ENCODE measurements at places on chromosomes 2 and 18.

DNA sequence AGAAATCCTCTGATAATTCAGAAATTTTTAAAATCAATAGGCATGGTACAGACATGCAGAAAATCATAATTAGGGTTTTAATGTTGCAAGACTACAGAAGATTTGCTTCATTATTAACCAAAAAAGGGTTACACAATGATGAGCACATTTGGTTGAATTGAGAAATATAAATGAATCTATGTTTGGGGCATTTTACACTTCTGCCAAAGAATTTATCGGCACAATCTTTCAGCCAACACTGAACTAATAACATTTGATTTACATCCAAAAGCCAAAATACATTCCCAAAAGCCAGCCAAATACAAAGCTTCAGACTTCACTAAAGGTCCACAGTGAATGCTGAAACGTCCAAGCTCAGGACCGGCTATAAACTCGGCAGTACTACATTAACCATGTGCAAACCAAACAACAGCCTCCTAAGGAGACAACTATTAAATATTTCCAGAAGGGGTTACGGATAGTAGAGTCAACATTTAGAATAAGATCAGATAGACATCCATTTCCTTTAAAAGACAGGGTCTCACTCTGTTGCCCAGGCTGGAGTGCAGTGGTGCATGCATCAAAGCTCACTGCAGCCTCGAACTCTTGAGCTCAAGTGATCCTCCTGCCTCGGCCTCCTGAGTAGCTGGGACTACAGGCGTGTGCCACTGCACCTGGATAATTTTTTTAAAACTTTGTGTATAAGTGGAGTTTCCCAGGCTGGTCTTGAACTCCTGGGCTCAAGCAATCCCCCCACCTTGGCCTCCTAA lies 29.4 kb downstream of the SPRED2 start:
- DNase-seq: no peak

DNA sequence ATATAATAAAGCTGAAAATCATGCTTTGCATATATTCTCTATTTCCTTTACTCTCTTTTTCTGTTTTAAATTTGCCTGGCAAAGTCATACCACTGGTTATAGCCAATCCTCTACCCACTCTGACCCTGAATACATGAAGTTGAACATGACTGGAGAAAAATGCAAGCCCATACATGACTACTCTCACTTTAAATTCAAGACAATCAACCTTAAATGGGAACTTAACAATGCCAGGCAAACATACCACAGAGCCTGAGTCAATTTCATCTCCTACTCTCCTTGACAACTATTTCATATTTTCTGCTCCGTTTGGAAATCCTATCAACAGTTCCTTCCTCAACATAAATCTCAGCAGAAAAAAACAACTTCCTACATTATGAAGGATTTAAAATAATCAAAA lies 22.6 kb downstream of the RAD51AP2 start:
- no peak for DNase-seq

- no peak for DNase-seq
Observed at GRCh38 chr2:41966431-41966893, 81.4 kb upstream of the PKDCC start.

GRCh38 chr2:147051814-147052213 lies 793.0 kb upstream of the ACVR2A start:
- DNase-seq: no peak

GRCh38 chr2:48588745-48589144 lies 28.9 kb upstream of the GTF2A1L start:
- DNase-seq: no peak

DNA sequence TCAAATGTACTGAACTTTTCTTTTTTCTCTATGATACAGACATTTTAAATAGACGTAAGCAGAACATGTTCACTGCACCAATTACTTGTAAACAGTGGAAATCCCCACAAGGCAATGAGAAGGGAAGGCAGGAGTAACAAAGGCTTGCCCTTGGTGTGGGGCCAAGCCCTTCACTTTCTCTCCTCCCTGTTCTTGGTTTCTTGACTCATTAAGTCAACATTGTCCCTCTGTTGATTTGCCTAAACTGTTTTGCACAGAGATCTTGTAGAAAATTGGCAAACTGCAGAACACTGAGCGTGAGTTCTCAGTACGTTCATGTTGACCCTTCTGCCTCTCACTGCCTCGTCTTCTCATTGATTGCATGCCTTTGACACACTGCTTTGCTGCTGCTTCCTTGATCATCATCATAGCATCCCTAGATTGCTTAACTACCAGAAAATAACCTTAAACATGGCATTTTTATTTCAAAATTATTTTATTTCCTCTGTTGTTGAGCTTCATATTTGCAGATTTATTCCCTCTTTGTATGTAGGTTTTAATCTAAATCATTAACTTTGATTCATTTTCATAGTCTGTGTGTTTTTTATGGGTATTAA lies 257.7 kb downstream of the PTGR3 start:
- DNase-seq: no peak

- no peak for DNase-seq
Observed at GRCh38 chr2:2012505-2012904, 268.2 kb upstream of the PXDN start.

- DNase-seq: no peak
Observed at GRCh38 chr2:149420053-149420963, 89.9 kb downstream of the LYPD6 start.

DNA sequence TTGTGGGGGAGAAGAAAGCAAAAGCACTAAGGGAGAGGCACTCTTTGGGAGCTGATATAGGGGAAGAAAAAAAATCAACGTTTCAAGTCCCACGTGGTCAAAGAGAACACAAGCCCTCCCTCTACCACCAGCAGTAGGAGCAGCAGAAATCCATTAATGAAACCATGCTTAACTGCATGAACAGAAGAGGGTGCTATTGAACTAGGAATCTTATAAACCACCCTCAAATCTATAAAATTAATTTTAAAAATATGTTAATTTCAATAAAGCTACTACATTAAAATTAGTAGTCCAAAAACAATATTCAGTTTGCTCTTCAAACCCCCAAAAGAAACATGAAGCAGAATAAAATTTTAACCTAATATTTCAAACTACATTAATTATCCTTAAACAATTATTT lies 147.8 kb downstream of the TMEM18 start:
- no peak for DNase-seq

DNA sequence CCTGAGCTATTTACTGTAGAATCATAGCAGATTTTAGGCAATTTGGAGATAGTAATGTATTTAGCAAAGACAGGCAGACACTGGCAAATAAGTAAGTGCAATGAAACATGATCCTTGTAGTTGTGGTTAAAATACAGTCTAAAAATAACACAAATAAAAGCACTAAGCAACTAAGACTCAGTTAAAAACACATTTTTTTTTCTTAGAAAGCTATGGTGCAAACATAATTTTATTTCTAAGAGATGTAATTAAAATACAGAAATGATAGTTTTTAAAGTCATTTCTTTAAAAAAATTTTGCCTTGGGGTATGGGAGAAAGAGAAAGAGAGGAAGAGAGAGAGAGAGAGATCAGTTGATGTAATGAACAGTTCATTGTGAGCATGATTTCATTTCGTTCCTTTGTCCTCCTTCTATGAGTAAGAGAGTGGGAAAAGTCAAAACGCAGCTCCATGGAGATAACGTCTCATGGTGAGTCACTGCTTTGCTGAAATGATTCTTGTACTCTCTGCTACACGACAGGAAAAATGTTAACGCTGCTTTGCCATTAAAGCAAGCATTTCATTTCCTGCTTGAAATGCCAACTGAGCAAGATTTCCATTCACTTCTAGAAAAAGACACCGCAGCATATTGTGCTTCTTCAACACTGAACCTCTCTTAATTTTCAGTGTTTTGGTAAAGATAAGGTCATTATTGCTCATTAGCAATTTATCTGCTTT lies 61.3 kb upstream of the PGAP1 start:
- no peak for DNase-seq

DNA sequence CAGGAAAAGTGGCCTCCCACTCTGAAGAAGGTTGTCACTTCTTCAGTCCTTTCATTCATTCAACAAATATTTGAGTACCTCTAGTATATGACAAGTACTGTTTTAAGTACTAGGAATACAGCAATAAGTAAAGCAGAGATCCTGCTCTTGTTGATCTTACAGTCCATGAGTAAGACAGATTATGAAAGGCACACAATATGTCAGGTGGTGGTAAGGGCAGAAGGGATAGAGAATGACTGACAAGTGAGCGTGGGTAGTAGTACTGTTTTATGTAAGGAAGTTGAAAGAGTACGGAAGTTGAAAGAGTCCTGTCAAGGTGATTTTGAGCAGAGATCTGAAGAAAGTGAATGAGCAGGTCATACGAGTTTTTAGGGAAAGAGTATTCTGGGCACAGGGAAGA lies 111.3 kb downstream of the GALNT1 start:
- no peak for DNase-seq

GRCh38 chr2:50769406-50770181 lies 262.3 kb downstream of the NRXN1 start:
- no peak for DNase-seq

GRCh38 chr2:44429034-44429433 lies 67.3 kb downstream of the CAMKMT start:
- DNase-seq: no peak

- DNase-seq: no peak
Observed at GRCh38 chr2:137467246-137467862, 496.9 kb upstream of the HNMT start.

- DNase-seq: no peak
Observed at GRCh38 chr2:136183097-136183496, 65.1 kb upstream of the CXCR4 start.

GRCh38 chr2:135198481-135198880 lies 146.4 kb downstream of the RAB3GAP1 start:
- no peak for DNase-seq

- no peak for DNase-seq
Observed at GRCh38 chr18:45008694-45009413, 328.2 kb downstream of the SETBP1 start.

DNA sequence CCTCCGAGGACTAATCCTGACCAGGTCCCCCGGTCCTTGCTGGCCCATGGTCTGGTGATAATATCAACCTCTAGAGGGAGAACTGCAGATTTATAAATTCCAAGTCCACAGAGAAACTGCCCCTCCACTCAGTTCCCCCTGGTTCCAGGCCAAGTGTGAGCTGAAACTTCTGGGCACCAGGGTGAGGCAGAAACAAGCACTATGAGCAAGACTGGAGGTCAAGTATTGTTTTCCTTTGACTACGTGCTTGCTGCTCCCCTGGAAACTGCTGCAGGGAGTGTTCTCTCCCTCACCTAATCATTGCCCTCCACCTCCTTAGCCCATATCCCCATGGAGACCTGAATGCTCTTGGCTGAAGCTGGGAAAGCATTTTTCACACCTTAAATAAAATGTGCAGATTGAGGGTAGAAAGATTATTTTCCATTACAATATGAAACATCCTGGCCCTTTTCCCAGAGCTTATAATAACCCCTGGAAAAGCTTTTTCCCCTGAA lies 135.2 kb downstream of the RDH14 start:
- DNase-seq: no peak

- no peak for DNase-seq
Observed at GRCh38 chr18:577643-578375, 2.4 kb upstream of the CETN1 start.

DNA sequence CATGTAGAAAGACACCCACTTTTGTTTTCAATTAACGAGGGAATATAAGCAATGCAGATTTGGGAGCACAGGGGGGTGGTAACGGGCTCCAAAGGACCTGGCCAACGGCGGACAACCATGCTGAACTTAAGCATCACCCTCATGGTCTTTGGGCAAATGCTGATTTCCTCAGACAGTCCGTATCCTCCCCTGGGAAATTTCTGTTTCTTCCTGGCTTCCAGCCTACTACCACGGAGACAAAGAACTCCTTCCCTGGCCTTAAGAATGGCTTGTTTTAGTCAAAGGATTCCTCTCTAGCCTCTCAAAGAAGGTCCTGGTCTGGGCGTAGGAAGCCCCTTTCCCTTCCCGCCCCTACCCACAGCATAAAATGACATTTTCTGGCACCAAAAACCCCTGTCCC lies 34.3 kb downstream of the EN1 start:
- no peak for DNase-seq

DNA sequence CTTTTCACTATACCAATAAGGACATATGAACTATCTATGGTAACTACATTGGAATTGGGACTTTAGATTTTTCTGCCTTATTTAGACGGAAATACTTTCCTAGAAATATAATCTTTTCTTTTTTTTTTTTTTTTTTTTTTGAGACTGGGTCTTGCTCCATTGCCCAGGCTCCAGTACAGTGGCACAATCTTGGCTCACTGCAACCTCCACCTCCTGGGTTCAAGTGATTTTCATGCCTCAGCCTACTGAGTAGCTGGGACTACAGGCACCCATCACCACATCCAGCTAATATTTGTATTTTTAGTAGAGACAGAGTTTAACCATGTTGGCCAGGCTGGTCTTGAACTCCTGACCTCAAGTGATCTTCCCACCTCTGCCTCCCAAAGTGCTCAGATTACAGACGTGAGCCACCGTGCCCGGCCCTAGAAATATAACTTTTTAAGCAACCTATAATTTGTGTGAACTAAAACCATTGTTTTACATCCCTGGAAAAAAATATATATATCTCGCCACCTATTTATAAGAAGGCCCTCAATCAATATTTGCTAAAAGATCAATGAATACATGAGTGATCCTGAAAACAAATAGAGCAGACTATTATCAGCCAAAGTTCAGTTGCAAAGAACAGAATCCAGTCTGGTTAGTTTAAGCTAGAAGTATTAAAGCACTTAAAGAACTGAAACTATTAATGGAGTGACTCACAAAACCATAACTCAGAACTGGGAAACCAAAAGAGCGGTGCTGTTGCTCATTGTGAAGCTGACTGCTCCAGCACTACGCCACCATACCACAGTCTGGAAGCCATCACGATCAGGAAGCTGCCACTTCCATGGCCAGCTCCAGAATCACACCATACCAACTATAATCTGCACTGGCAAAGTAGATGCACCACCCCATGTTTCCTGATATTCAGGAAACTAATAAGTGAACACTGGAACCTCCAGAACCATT lies 8.4 kb upstream of the HNRNPLL start:
- DNase-seq: no peak

DNA sequence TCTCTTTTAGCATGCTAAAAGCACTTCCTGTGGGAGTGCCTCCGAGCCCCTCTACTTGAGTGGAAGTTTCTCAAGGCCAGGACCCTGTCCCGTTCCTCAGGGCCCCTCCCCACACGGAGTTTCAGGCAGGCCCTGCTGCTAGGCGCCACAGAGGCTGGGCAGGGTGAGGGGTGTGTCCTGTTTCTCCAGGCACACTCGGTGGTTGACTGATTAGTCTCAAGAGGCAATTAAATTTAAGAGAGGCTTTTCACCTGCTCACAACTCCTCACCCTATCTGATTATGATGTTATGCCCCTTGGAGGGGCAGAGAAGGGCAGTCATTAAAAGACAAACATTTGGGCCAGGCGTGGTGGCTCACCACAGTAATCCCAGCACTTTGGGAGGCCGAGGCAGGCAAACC lies 160.8 kb upstream of the HAAO start:
- DNase-seq: no peak

GRCh38 chr2:217943446-217944321 lies 59.1 kb downstream of the TNS1 start:
- DNase-seq: no peak

DNA sequence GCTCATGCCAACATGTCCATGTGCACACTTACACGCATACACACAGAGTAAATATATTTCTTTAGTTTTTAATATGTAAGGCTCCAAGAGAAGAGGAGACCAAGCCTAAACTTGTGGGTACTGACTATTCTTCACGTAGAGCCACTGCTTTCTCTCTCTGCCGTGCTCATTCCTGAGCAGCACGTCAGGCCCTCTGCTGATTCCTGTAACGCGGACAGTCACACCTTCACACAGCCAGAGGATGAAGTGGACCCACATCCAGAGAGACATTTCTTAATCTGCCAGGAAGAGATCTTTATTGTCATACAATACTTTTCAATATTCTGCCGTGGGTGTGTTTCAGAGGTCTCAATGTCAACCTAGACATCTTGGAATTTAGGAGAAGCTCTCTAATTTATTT lies 560.7 kb downstream of the STK39 start:
- no peak for DNase-seq

- DNase-seq: no peak
Observed at GRCh38 chr2:17790536-17790935, 25.7 kb upstream of the MSGN1 start.
